Activated CD4-positive, alpha-beta T cell treated with anti-CD3 and anti-CD28 coated beads, Interleukin-2, amount 50 U/mL, for 48 hours (primary cell): ENCODE measurements at places on chromosomes 12 and 14.

DNA sequence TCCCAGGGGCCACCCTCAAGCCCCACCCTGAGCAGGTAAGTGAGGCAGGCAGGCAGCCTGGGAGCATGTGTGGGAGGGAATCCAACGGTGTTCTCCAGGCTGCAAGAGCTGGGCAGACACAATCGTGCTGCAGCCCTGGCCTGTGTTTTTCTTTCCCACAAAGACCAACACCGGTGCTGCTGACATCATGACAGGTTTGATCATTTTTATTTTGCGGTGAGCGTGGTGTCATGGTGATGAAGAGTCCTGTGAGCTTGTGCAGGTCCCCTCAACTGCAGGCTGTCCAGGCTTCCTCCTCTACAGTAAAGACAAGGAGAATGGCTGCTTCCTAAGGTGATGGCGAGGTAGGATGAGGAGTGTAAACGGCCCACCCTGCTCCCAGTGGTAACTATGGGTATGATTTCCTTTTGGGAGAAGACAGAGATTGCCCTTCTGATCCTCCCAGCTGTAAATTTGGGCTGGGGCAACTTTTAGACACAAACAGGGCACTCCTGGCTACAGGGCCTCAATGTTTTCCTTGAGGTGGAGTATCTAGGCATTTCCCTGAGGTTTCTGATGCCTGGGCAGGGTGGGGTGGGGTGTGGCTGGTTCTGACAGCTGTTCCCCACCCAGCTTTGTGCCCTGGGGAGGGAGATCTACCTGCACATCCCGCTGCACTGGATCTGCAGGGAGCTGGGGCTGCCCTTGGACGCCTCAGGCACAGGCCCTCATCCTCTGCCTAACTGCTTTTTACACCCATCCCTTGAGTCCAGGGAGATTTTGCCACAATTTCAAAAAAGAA lies 109.1 kb downstream of the VCPKMT start:
- no peak for DNase-seq

- no peak for DNase-seq
These were observed 81.3 kb downstream of the PPHLN1 start for GRCh38 chr12:42407306-42407705.

GRCh38 chr12:52022841-52023181 lies 16.1 kb downstream of the TAMALIN start:
- peak; percentile 52 for DNase-seq

DNA sequence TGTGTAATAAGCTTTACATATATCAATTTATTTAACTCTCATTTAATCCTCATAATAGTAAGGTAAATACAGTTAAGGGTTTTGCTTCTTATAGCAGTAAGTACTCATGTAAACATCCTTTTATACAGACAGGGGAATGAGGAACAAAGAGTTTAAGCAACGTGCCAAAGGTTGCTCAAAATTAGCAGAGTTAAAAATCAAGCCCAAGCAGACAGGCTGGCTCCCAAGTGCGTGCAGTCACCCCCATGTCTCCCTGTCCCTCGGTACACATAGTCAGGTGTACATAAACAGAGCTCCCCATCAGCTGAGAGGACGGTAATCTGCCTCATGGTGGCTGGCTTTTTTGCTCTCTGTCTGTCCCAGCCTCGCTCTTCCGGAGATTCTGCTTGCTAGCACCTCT lies 126.4 kb downstream of the DERA start:
- DNase-seq = no peak

GRCh38 chr12:66852091-66852490 lies 173.2 kb upstream of the GRIP1 start:
- DNase-seq = no peak

DNA sequence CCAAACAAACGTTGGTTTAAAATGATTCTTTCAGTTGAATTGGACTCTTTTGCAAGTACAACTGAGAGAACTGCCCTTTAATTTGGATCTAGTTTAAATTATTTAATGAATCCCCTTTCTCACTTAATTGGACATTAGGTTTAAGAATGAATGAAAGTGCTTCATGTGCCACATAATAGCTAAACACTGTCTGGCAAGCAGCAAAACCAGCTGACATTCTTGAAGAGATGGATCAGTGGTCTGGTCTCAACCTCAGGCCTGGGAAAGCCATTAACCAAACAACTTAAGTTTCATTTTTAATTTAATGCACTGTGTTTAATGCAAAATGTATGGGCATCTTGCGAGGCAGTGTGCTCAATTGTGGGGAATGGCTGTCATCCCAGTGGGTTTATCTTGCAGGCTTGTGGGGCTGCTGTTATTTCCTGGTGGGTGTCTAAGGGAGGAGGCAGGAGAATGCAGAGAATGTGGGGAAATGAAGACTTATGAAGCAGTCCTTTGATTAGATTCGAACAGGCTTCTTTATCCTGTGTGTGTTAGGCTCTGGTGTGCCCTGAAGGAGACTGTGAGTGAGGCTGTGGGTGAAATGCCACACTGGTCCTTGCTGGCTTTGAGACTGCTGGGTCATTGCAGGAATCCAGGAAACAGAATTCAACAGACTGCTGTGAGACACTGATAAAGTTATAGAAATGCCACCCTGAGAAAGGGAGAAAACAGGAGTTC lies 144.1 kb upstream of the PELI2 start:
- DNase-seq = no peak

DNA sequence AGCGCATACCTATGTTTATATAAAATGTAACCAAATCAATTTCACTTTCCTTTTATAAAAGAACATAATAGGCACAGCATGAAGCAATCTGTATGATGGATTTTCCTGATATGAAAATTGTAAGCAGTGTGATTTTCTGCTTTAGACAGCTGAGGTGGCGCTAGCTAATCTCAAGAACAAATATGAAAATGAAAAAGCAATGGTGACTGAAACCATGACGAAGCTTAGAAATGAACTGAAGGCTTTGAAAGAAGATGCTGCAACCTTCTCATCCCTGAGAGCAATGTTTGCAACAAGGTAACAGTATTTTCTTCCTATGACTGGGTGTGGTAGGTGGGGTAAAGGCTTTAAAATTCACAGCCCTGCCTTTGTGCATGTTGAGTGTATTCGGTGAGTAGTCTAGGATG lies 65.0 kb upstream of the FGD4 start:
- DNase-seq = no peak

DNA sequence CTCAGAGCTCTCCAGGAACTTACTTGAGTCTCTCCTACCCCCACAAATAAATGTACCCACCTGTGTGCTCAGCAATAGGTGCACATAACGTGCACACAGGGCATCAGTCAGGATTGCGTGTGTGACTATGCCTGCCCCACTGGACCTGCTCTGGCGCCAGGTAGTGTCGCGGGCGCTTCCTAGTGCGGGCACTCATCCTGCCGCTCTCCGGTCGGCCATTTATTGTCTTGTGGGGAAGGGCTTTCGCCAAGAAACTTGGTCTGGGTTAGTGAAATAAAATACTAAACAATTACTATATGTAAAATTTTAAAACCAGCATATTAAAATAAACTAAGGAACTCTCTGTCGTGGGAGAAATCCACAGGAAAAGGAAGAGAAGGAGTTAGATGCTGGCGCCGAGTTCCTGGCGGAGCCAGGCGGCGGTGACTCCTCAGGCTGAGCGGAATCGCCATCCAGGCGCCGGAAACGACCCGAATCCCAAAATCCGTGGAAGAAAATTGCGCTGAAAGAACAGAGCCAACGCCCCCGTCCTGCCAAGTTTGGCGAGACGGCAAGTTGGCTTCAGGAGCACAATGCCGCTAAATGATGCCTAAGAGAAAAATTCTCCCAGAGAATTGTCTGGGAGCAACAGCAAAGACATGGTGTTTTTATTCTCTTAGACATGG lies 7.9 kb upstream of the HOXC13 start:
- DNase-seq = no peak

- no peak for DNase-seq
These were observed 912.0 kb downstream of the GALC start for GRCh38 chr14:87081004-87081403.
